Kidney (tissue), 22 donors: ENCODE measurements at places on chromosomes 5 and 9. TPM values are rescaled to one million over a fixed set of nuclear protein-coding genes. Genes with fewer than 3 reads are reported as not detected.

DNA sequence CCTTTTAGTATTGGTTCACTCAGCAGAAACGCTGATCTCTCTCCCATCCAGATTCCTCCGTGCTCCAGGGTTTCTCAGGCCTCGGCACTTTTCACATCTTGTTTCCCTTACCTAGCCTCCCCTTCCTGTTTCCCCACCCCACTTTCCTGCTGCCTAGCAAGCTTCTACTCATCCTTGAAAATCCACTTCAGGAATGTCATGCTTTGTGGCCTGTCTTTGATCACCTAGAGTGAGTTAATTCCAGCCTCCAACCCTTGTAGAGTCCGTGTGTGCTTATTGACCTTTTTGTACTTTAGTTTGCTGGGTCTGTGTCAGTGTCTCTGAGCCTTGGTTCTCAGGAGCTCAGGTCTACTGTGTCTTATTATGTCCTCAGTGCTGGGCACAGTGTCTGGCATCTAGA is 116.6 kb downstream of the AOPEP start:
- no peak for DNase-seq

- no peak for DNase-seq
Observed at GRCh38 chr9:82560457-82560904, 502.5 kb downstream of the RASEF start.

- no peak for DNase-seq
Observed at GRCh38 chr9:123678878-123679329, 251.0 kb downstream of the DENND1A start.

Gene FREM1
- 17.0 TPM for polyA plus RNA-seq

DNA sequence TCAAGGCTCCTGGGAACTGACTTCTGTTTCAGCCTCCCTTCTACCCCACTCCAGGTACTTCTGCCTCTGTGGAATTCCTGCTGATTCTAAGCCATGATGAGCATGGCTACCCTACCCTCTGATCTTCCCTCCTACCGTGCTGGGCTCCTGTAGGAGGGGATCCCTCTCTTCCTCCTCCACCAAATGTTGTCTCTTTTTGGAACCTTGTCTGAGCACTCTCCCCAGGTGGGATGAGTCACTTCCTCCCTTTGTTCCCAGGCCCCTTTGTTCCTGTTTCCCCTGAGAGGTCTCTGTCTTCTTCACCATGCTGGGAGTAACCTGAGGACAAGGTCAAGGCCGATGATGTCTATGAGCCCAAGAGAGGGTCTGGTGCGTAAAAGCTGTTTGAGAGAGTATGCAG is 213.2 kb downstream of the GABBR2 start:
- no peak for DNase-seq

DNA sequence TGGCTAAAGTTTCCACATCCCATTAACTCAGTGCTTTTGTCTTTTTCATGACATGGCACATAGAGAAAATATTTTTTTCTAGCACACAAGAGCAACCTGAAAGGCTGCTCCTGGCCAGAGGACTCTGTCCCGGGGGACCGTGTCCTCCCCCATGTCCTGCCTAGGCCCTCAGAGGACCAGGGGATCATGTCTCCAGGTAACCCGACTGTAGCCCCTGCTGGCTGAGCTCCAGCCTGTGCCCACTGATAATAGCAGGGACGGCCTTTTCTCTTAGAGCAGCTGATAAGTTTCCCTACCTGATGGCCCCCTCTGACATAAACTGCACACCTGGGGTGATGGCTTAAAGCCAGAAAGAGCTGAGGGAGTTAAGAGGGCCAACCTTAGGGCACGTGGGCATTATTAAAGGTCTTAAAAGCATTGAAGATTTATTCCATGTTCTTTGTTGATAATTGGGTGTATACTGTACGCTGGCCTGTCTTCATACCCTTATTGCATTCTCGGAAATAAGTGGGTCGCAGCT is 5.9 kb downstream of the HDHD3 start:
- no peak for DNase-seq

DNA sequence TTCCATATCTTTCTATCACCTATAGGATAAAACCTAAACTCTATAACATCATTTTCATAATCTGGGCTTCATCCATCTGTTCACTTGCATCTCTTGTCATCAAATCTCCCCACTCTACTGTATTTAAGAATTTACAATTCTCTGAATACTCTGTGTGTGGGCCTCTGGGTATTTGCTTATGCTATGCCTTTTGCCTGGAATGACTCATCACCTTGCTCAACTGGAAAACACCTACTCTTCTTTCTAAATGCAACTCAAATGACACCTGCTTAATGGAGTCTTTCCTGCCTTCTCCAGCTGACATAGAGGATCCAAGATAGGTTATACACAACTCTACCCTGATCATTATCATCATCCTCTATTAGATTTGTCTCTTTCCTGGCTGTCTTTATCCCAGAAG is 421.7 kb downstream of the SPATA31D1 start:
- DNase-seq, result no peak

Gene NPR3
- polyA plus RNA-seq, result 33.7 TPM

DNA sequence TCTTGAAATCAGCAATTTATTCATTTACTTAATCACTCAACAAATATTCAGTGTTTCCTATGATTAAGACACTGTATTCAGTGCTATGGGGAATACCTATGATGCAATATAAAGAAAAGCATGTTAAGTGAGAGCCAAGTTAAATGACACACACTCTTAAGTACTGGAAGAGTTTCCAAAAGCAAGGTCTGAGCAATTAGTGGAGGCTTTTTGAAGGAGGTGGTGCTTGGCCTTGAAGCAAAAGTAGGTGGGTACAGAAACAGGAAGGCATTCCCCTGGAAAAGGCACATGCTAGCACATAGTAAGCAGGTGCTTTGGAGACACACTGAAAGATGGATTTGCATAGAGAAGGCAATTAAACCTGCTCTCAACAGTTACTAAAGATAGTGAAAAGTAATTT is 4.0 kb downstream of the TSLP start:
- no peak for DNase-seq

DNA sequence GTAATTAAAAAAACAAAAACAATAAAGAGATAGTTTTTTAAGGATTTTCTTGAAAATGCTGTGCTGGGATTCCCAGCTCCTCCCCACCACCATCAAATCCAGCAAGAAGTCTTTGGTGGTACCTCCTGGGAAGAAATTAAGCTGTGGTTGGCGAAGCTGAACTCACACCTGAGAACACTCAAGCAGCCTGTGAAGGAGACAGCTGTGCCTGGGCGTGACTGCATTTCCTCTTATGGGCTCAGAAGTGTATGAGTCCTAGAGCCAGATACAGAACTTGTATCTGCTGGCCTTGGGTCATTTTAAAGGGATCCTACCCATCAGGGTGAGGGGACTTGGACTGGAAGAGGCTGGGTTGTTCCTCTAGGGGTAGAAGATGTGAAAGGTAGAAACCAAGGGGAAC is 561.2 kb upstream of the SGCD start:
- no peak for DNase-seq

DNA sequence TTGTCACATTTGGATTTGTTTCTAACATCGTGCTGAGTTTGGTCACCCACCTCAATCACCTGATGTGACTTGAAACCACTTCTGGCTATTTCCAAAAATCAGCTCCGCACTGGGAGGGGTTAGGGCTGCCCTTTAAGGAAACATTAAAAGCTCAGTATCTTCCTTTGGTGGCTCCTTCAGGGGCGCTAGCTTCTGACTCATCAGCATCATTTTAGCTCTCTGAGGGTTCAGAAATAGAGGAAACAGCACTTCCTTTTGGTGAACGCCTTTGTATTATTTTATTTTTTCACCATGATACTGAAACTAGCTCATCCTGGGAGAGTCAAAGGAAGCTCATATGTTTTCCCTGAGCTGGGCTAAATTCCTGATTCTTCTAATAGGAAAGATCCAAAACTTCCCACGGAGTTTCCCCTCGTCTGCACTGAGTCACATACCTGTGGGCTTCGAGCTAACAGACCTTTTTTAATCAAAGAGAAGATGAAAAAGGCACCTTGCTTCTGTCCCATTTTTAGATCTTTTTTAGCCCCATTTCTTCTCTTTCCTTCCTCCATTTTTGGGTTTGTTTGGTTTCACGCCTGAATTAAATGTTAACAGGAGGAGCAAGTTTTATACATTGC is 48.2 kb downstream of the ROPN1L start:
- DNase-seq, result no peak

DNA sequence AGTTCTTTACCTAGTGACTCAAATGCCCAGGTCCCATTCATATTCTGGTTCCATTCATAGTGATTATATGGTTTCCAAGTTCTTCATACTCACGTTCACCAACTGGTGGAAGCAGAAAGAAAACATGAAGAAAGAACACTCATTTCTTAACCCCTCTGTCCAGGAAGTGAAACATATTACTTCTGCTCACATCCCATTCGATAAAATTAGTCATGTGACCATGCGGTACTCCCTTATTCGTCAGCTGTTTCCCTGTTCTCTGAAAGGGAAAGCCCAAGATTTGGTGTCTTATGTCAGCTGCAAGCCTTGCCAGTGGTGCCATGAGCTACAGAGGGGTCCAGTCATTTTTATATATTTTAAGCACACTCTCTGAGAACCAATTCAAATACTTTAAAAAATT is 387.0 kb upstream of the DMAC1 start:
- DNase-seq, result no peak

GRCh38 chr5:864492-865167 is 13.8 kb upstream of the ZDHHC11 start:
- DNase-seq, result no peak

Gene PFN3
- polyA plus RNA-seq, result not detected

GRCh38 chr9:121260457-121261106 is 7.4 kb upstream of the GSN start:
- no peak for DNase-seq

- peak; percentile 79 for DNase-seq
Observed at GRCh38 chr5:159156426-159157238, 52.7 kb downstream of the RNF145 start.

DNA sequence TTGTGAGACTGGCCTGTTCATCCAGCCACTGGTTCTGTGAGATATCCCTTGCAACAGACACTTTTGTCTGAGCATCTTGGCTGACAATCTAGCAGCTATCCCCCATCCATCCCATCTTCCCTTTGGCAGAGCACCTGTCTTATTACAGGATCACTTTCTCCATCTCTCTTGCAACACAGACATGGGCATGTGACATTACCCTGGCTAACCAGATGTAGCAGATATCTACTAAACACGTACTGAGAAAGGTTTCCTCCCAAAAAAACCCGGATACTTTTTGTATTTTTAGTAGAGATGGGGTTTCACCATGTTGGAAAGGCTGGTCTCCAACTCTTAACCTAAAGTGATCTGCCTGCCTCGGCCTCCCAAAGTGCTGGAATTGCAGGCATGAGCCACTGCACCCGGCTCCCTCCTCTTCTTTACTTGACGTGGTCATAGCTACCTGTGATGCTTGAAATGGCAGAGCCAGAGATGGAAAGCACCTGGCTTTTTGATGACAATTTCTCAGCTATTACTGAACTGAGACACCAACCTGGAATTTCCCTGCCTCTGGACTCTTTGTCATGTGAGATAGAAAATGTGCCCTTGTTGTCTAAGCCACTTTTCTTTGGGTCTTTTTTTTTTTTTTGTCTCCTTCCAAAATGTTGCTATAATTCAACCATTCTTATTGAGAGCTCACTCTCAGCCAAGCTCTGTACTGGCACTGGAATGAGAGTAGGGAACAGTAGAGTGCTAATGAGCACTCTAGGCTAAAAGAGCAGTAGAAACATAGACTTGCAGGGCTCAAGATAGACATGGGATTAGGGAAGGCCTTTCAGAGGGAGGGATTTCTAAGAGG is 32.6 kb downstream of the FNBP1 start:
- no peak for DNase-seq

GRCh38 chr5:2675548-2675947 is 75.9 kb downstream of the IRX2 start:
- no peak for DNase-seq

- no peak for DNase-seq
Observed at GRCh38 chr9:82128011-82128696, 139.6 kb downstream of the SPATA31D1 start.

- no peak for DNase-seq
Observed at GRCh38 chr9:33354651-33355211, 47.6 kb downstream of the AQP7 start.

DNA sequence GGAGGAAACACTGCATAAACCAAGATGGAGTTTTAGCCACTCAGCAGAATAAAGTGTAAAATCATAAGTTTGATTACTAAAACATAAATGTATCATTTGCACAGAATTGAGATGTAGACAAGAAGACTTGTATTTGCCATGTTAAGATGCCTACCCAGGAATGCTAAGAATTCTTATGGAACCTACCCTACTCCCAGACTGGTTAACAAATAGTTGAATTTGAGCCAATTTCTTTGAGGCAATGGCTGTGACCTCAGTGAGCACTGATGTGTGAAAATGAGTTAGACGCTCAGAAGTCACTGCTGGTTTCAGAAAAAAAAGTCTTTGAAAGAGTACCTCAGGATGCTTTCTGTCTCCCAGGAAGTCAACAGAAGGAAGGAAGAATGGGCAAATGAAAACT is 95.6 kb downstream of the ESM1 start:
- peak; percentile 89 for DNase-seq

DNA sequence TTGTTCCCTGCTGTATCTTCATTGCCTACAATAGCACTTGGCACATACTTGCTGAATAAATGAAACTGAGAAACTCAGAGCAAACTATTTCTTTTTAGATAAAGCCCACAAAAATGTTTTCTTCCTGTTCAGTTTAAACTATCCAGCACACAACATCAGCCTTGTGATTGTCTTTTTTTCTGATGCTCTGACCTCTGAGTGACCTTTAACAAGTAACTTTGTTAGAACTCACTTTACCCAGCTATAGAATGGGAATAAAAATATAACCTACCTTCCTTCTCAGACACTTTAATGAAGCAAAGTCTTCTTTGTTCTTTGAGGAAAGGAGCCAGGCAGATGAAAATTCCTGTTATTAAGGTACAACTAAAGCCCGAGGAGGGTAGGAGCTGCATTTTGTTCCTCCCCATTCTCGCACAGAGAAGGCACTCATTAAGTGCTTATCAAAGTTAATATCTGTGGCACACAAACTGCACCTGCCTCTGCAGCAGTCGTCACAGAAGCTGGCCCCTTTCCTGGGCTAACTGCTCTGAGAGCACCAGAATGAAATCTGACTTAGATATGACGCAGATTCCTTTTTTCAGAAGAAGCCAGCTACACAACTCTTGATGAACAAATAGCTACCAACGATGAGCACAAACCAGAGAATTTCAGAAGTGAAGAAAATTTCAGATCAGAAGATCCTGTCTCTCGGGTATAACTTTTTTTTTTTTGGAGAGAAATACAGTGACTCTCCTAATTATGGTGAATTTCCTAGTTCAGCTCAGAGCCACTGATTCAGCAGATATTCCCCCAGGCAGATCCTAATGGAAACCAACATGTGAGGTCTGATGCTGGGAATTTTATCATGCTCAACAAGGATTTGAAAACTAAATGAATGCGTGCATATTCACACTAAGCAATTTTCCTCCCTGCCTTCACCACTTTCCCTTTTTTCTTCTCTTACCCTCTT is 31.0 kb upstream of the NR3C1 start:
- DNase-seq, result no peak

Gene PCDHA9
- not detected for polyA plus RNA-seq

- DNase-seq, result no peak
Observed at GRCh38 chr9:115022760-115023434, 92.5 kb upstream of the TNFSF8 start.

DNA sequence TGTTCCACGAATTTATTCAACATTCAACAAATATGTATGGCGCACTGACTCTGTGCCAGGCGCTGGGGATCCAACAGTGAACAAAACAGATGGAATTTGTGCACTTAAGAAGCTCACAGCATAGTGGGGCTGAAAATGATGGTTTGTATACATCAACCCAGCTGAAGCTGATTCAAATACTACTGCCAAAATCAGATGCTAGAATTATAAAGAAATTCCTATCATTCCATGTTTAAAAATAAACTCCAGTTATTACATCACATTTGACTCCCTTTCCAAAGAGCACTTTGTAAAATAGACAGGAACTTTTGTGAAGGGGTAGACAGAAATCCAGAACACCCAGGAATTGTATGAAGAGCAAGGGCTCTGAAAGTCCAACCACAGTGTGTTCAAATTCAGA is 54.1 kb downstream of the ZNF608 start:
- DNase-seq, result no peak
